ENCODE measurements at places on chromosomes 16 and 17.

DNA sequence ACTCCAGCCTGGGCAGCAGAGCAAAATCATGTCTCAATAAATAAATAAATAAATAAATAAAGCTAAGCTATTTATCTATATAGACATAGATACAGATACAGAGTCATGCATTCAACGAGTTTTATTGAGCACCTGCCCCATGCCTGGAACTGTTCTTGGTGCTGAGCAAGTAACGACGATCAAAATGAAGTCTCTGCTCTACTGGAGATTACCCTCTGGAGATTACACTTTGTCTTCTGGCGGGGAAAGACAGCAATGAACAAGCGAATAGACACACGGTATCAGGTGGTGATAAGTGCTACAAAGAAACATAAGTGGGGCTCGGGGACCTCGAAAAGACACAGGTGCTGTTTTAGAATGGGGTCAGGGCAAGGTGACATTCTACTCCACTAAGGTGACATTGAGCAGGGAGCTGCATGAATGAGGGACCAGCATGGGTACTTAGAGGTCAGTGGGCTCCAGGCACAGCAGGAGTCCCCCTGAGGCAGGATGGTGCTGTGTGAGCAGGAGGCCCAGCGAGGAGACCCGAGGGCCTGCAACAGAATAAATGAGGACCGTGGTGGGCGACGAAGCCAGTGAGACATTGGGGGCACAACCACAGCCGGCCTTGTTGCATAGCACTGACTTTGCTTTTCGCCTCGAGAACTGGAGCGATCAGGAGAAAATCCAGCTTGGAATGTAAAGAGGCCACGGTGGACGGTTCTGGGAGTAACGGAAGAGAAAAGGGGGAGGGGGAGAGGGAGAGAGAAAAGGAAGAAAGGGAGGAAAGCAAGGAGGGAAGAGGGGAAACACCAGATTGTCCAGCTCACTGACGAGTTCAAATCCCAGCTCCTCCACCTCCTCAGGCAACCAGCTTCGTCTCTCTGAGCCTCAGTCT is 42.4 kb upstream of the MEAK7 start:
- no peak for DNase-seq

DNA sequence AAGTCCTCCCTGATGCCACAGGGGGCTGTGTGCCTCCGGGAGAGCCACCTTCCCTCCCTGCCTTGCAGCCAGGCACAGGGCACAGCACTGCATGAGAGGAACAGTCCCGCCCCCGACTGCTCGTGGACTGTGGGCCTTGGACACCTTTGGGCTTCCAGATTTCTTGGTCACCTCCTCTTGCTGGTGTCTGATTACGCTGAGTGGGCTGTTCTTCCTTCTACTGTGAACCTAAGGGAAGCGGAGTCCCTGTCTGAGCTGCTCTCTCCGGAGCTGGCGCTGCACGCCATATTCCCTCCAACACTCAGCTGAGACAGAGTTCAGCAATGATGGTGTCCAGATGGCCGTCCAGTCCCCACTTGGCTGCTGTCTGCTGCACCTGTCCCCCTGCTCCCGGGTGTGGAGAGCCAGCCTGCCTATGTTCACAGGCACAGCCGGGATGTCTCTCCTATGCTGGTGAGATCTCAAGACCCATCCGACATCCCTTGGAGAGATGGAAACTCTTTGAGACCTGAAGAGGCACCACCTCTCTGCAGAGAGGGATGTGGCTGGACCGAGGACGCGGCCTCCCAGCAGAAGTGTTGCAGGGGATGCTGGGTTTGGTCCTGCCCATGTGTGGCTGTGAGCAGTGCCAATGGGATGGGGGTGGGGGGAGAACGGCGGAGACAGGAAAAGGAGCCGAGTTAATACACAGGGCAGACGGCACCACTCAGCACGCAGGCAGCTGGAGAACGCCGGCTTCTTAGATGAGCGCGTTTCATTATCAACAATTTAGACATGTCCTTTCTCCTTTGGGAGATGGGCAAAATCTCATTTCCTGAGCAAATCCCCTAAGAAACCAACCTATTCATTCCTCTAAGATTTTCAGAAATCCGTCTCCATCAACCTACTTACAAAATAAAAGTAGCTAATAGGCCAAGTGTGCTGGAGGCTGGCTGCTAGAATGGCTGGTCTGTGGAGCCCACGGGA is 171.9 kb downstream of the ENGASE start:
- DNase-seq, result peak; percentile 91

DNA sequence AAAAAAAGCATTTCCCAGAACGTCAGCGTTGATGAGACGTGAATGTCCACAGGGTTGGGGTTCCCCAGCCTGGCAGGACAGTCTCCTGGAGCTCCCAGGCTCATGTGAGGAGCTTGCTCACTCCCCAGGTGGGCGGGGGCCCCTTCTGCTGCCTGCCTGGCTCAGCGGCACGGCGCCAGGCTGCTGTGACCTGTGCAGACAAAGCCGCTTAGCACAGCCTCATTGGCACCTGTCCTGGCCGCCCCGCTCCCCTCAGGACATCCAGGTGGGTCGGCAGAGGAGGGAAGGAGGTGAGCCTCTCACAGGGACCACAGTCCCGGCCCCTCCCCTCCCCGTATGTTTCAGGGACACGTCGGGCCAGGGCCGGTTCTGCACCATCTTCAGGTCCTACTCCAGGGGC is 12.9 kb upstream of the WFIKKN1 start:
- DNase-seq, result no peak

DNA sequence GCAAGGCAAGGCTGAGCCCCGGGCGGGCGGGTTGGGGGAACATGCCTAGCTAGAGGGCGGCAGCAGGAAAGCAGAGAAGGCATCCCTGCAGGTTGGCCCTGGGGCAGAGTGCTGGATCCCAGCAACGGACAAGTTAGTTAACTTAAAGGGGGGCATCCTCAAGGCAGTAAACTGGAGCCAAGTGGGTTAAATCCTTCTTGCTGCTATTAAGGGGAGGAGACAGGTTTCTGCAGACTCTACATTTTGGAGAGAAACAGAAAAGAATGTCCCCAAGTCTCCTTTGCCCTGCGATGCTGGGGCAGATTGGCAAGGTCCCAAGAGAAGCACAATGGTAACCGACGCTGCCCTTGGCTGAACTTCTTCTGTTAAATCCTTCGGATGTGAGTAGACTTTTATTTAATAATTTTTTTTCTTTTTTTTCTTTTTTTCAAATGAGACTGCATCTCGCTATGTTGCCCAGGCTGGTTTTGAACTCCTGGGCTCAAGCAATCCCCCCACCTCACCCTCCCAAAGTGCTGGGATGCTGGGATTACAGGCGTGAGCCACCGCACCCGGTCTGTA is 14.0 kb downstream of the ATP5PD start:
- no peak for DNase-seq

DNA sequence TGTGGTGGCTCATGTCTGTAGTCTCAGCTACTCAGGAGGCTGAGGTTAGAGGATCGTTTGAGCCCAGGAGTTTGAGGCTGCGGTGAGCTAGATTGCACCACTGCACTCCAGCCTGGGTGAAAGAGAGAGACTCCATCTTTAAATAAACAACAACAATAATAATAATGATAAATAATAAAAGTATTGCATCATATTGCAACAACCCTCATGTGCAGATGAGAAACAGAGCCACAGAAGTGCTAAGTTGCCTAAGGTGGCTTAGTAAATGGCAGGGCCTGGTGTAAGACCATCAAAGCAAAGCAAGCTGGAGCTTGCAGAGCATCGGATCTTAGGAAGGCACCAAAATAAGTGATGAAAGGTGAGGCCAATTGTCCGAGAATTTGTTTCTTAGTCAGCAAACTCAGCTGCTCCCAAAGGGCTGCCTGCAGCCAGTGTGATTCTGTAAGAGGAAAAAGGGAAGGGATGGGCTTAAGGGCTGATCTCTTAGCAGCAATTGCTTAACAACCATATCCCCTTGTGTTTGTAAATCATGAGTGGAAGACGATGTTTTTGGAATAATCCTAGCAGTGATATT is 45.3 kb upstream of the HS3ST3A1 start:
- DNase-seq, result no peak

GRCh38 chr17:66089764-66090163 is 102.2 kb downstream of the CEP112 start:
- no peak for DNase-seq

DNA sequence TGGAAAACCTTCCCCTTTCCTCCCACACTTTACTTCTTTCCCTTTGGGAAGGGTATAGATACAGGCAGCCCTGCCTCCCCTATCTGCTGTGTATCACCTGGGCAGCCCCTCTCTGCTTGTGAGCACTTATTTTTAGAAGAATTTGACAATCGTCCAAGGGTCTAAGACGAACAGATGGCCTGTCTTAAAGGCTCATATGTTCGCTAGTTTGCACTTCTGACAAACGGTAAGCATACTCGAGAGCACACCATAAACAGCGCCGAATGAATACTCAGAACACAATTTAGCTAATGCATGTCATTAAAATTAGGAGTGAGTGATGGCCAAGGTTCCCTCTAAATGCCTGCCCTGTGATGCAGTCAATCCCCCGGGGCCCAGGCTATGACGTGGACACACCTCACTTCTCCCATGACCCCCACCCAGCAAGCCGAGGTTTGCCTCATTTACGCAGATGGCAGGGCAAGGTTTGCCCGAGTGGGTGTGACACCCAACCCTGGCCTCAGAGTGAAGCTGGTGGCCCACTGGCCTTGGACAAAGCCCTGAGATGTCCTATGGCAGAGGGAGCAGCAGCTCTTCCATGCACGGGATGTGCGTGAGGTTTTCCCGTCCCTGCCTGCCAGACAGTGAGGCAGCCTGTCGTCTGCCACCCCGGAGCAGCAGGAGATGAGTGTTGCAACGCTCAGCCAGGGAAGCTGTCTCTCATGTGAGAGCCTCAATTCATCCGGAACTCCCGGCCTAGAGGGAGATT is 125.2 kb downstream of the C16orf78 start:
- DNase-seq, result peak; percentile 24

DNA sequence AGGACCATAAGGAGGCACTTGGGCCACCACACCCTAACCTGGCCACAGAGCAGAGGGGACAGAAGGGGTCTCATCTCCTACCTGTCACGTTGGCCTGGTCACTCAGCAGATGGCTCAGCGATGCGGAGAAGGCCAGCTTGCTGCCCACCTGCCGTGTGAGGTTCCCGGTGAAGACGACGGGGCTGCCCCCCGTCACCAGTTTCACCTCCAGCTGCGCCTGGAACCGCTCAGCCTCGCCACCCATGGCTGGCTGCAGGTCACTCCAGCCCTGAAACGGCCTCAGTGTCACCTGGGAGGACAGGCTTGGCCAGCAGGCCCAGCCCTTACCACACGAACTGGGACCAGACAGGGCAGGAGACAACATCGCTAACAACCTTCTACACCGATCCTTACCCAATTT is 116.8 kb downstream of the RMI2 start:
- no peak for DNase-seq

- no peak for DNase-seq
Measured at GRCh38 chr17:35849469-35850348, 19.0 kb downstream of the HEATR9 start.

- no peak for DNase-seq
Measured at GRCh38 chr16:80317599-80318037, 223.2 kb upstream of the DYNLRB2 start.

GRCh38 chr16:3857189-3858043 is 23.1 kb downstream of the CREBBP start:
- no peak for DNase-seq

DNA sequence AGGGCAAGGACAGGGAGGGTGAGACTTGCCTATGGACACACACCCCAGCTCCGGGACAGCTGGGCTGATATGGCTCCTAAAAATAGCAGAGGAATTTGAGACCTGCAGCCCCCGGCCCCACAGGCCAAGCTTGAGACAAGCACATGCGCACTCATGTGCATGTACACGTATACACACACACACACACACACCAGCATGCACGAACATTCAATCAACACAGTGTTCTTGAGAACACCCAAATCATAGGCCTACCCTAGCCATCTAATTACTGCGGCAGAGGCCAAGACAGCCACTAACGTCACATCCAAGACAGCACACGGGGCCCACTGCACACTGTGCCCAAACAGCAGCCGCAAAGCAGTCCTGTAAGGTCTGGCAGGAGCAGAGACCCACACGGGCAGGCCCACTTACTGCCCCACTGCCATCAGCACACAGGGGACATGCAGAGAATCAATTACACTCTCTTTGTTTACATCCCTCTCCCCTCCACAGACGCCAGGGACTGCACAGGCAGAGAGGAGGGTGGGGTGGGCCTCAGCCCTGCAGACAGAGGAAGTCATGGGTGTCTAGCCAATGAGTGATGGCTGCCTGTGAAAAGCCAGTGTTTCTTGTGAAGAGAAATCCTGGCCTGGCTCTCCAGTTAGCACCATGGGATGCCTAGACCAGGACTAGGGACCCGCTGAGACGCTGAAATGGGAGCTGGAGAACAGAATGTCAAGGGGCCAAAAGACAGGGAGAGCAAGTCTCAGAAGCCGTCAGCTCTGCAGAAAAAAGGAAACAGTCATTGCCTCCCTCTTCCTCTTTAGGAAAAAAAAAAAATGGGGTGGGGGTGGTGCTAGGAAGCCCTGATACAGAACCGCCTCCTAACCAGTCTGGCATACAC is 39.3 kb downstream of the MYO18A start:
- DNase-seq, result no peak

GRCh38 chr17:10162096-10162495 is 36.3 kb downstream of the GAS7 start:
- no peak for DNase-seq

DNA sequence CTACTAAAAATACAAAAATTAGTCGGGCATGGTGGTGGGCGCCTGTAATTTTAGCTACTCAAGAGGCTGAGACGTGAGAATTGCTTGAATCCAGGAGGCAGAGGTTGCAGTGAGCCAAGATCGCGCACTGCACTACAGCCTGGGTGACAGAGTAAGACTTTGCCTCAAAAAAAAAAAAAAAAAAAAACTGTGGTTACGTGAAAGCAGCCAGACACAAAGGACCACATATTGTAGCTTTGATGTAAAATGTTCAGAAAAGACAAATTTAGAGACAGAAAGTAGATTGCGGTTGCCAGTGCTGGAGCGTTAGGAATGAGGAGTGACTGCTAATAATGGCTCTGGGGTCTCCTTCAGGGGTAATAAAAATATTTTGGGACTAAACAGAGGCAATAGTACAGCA is 4.0 kb upstream of the MEAK7 start:
- no peak for DNase-seq

GRCh38 chr16:67940446-67941089 is 3.4 kb downstream of the LCAT start:
- no peak for DNase-seq

DNA sequence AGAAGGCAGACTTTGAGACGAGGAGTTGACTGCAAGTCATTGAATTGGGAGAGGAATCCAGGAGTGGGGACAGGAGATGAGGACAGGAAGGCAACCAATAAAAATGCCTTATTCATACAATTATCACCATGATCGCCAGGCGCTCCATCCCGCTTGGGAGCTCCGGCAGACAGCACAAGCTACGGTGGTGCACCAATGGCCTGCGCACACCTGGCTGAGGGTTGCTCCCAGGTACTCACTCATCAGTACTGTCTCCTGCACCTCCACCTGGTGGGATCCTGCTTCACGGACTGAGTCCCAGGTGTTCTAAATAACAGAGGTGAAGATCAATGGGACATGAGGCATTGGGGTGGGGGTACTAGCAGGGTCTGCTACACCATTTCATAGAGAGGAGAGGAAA is 160.0 kb upstream of the TNRC6C start:
- DNase-seq, result no peak

DNA sequence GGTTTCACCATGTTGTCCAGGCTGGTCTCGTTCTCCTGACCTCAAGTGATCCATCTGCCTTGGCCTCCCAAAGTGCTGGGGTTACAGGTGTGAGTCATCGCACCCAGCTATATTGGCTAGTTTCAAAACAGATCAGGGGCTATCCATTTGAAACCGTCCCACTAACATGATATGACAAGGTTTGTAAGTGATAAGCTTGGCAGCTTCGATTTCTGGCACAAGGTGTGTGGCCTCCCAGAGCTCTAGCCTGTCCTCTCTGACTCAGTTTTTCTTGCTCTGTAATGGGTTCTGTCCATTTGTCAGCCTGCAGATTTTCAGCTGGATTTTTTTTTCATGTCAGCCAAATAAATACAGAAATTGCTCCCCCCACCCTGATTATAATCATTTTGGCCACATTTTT is 31.8 kb upstream of the TENT4B start:
- no peak for DNase-seq

Data from dorsolateral prefrontal cortex (tissue), 122 donors.